ENCODE measurements at places on chromosomes 4 and X.
A peak's percentile ranks its signal among the peaks of the same experiment; 100 is the strongest.

GRCh38 chrX:31580726-31581125 is 508.9 kb upstream of the FTHL17 start:
- peak; percentile 9 for DNase-seq

GRCh38 chr4:40890764-40891163 is 141.0 kb downstream of the NSUN7 start:
- no peak for DNase-seq

DNA sequence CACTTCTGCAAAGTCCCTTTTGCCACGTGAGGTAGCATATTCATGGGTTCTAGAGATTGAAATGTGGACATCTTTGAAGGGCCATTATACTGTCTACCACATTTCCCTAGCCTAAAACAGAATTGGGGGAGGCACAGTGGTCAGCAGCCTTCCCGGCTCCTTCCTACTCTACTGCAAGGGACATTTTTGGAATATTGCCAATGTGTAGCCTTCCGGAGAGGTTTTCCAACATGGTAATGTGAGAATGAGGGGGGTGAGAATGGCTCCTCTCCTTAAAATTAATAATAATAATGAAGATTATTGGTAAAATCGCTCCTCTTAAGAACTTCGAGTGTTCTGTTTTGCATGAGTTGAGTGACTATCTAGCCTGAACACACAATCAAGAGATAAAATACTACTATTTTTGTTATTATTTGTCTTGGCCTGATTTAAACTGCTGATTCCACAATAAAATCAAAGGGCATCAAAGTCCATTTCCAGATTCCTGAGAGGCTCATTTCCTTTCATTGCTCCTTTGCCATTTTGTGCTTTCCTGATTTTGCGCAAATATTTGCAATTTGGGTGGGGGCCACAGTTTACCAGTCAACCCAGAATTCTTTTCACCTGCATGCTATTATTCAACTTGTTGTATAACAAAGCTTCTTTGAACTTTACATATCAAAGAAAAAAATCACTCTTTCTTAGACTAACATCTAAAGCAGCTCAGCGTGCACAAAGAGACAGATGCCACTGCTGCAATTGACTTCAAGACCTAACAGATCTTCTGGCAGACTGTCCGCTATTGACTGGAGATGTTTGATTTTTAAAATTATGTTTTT is 27.0 kb upstream of the TSPAN5 start:
- no peak for DNase-seq

DNA sequence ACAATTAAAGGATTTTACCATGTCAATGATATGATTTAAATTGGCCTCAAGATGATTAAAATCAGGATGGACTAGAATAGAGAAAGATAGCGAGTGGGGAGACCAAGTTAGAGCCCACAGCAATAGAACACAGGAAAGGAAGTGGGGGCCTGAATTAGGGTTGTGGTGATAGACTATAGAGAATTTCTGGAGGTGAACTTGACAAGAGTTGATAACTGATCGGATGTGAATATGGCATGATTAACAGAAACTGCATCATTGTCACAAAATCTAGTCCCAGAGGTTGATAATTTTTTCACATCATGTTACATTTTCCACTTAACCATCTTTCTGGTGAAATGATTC is 26.3 kb upstream of the TRPC3 start:
- DNase-seq, result no peak

DNA sequence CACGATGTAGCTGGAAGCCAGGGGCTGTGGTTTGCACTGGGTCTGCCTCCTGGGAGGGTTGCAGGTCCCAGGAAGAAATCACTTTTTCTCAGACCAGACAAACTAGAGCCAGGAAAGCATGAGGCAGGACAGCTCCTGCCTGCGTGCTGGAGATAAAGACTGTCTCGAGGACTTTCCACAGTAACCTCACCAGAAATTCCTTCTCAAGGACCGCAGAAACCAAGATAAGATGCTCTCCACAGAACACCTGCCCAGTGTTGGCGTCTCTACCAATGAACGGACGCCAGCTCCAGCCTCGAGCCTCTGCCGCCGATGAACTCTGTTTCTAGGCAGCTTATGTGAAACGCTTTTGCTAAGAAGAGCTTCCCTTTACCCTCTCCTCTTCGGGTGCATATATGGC is 76.9 kb upstream of the AFAP1 start:
- DNase-seq, result no peak

DNA sequence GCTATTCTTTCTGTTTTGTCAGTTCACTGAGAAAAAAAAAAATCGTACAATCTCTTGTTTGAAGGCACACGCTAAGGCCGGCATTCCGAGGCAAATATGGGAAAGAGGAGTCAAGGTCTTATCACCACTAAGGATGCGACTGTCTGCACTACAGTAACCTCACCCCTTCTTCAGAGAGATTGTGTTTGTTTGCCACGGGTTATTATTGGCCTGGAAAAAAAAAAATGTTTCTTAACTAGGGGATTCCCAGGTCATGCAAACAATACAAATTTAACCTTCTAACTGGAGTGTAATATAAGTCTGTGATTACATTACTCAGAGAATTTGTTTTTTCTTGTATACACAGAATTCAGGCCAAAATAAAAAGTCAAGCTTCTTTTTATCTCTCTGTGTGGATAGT is 168.3 kb downstream of the TMA16 start:
- DNase-seq, result no peak

GRCh38 chr4:94068753-94069719 is 138.6 kb upstream of the SMARCAD1 start:
- no peak for DNase-seq

DNA sequence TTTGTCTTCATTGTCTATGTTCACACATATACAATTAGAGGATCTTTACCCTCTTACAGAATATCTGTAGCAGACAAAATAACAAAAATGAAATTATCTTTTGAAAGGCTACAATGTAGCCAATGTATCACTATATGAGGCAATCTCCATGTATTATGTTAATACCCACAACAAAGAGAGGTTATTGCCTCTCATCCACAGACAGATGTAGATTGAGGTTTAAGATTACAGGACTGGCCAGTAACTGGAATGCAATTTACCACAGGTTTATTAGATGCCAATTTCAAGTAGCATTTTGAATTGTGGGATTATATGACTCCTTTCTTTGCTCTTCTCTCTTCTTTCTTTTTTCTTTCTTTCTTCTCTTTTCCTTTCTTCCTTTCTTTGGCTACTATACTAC is 242.6 kb downstream of the ANKRD50 start:
- DNase-seq, result no peak

- peak; percentile 51 for DNase-seq
Measured at GRCh38 chr4:20418861-20419451, 167.3 kb downstream of the SLIT2 start.

GRCh38 chrX:114619874-114620273 is 36.0 kb downstream of the HTR2C start:
- peak; percentile 6 for DNase-seq

GRCh38 chr4:55435141-55435841 is 39.5 kb downstream of the TMEM165 start:
- peak; percentile 61 for DNase-seq

- DNase-seq, result peak; percentile 54
Measured at GRCh38 chr4:103046416-103047290, 27.1 kb upstream of the SLC9B1 start.

DNA sequence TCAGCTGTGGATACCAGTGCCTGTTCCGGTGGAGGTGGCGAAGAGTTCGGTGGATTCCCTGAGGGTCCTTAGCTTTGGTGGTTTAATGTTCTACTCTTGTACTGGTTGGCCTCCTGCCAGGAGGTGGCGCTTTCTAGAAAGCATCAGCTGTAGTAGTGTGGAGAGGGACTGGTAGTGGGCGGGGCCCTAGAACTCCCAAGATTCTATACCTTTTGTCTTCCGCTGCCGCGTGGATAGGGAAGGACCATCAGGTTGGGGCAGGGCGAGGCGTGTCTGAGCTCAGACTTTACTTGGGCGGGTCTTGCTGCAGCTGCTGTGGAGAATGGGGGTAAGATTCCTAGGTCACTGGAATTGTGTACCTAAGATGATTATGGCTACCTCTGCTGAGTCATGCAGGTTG is 390.3 kb downstream of the FAM47A start:
- DNase-seq, result no peak

GRCh38 chrX:154595559-154596249 is 10.8 kb downstream of the CTAG1A start:
- no peak for DNase-seq

DNA sequence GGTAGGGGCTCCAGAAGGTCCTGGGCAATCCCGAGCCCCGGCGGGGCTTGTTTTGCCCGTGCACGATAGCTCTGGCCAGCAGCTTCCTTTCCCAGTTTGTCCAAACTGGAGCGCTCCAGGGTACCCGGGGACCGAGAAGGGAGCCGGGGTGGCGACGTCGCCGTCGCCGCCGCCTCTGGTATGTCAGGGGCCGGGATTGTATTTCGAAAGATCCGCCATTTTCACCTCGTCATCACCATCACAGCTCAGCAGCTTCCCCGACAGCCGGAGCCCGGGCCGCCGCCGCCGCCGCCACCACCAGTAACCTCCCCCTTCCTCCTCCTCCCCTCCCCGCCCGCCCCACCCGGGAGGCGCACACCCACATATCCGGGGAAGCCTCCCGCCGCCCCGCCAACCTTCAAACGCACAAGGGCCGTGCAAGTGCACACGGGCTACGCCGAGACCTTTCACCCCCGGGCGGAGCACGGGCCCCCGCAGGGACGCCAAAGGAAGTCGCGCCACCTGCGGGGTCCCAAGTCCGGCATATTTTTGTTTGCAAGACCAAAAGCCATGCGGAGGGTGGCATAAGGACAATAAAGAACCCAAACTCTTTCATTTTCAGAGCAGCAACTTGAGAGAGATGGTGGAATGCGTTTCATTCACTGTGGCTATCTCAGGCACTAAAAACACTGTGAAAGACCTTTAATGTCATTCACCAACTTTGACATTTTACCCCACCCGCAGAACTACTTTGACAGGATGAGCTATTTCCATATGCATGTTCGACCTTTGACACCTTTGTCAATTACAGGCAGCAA is at the start of gene LIN54:
TSS of gene LIN54 (minus strand) at position 302 of the 797 bp plus-strand sequence. CDS start 25,979 bp downstream, outside the sequence.
- DNase-seq, result peak; percentile 87

DNA sequence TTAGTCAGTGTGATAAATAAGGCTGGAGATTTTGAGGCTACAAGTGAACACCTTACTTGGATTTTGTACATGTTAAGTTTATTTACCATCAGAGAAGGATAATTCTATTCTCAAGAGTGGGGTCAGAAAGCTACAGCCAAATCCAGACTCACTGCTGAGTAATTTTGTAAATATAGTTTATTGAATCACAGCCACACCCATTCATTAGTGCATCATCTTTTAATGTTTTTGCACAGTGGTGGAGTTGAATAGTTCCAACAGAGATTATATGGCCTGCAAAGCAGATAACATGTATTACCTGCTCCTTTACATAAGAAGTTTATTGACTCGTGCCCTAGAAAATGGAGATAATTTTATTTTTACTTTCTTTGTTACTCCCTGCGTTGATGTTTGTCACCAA is 60.4 kb downstream of the PCDH18 start:
- DNase-seq, result no peak

DNA sequence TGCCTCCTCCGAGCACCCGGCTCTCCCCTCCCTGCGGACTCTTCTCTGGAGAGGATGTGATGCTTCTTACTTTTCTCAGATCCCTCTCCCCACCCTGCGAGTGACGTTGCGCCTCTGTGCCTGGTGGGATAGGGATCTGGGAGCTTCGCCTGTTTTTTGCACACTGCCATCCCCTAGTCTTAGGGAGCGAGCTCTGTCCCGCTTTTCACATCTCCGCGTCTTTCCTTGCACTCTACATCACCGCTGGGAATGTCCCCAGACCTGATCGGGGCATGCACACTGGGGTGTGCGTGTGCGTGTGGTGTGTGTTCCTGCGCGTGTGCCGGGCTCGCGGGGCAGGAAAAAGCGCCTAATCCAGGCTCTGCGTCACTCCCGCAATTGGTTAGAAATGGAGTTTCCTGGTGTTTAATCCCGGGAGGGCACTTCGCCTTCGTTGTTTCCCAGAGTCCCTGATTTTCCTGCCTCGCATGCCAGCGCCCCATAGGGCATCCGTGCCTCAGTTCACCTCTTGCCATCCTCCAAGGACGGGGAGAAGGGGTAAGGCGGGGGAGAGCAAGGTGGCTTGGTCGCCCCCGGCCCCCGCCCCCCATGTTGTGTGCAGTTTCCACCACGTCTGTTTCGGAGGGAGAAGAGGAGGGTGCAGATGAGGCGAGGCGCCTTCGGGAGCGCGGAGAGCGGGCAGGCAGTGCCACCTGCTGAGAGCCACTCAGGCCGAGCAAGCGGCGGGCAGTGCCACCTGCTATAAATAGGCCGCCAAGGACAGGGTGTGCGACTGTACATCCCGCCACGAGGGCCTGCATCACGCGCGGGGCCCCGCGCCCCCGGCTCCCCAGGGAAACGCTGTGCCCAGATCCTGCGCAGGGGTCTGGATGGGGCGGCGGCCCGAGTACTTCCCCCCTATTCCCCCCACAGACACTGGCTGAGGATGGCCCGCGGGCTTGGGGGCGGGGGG is 759 bp upstream of the TBC1D1 start:
- DNase-seq, result peak; percentile 25

DNA sequence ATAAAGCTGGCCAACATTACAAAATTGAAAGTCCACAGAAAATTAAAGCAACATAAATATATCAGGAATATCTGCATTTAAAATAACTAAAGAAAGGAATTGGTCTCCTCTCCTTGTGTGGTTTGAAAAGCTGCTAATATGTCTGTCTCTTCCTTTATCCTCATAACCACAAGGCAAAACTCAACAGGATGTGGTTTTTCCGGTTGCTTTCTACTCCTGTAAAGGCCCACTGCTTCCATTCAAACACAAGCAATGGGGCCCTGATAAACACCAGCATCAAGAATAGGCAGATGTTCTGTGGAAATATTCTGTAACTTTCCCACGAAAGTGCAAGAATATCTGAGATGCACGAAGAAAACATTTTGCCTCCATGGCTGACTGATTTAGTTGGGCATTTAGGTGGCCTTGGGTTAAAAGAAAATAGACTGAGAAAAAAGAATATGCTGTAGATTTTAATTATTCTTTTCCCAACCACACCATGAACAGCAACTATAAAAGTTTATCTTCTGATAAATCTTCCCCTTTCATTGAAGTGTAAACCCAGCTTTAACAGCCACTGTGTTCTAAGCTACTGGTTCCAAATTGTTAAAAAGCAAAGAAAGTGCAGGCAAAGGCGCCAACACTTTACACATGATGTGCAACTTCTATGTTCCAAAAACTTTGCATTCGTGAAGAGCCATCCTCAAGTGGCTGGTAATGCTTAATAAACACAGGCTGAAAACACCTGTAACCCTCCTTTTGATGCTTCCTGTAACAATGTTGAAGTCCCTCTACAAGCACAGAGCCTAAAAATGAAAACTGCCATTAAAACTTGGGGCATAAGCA is 50.5 kb upstream of the NDST3 start:
- no peak for DNase-seq

DNA sequence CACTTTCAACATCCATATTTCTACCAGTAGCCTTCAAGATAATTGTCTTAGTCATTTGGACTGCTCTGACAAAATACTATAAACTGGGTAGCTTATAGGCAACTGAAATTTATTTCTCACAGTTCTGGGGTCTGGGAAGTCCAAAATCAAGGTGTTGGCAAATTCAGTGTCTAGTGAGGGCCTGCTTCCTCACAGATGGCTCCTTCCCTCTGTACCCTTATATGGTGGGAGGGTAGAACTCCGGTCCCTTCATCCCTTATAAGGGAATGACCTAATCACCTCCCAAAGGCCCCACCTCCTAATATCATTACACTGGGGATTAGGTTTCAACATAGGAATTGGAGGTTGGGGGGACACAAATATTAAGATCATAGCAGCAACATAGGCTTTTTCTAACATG is 7.4 kb upstream of the TBC1D25 start:
- DNase-seq, result no peak

- DNase-seq, result no peak
Measured at GRCh38 chr4:65651031-65651430, 19.3 kb downstream of the EPHA5 start.

Data from activated CD4-positive, alpha-beta T cell treated with anti-CD3 and anti-CD28 coated beads, Interleukin-2, Interleukin-4, amounts not matched to agents 100 ng/mL and 50 ng/mL, durations not matched to agents 16 hours and 8 hours (primary cell).